Mononuclear cell (primary cell): ENCODE measurements at places on chromosomes 12 and 14. TPM values are rescaled to one million over a fixed set of nuclear protein-coding genes. Genes with fewer than 3 reads are reported as not detected.

The ACRBP gene
- total RNA-seq = 24.1 TPM

The TAS2R7 gene
- total RNA-seq = not detected

The CLEC2A gene
- not detected for total RNA-seq

The ZNF891 gene
- total RNA-seq = 2.5 TPM

The FOXG1 gene
- not detected for total RNA-seq

The FAM90A1 gene
- total RNA-seq = not detected

The ENDOU gene
- not detected for total RNA-seq

The PLXNC1 gene
- total RNA-seq = 40.4 TPM

The CALM1 gene
- total RNA-seq = 718 TPM

The ENO2 gene
- 11.4 TPM for total RNA-seq

The FOXN4 gene
- total RNA-seq = not detected

The DHRS4 gene
- 14.1 TPM for total RNA-seq

The KLRB1 gene
- total RNA-seq = 45.7 TPM

The FAM181A gene
- not detected for total RNA-seq

The ISM2 gene
- total RNA-seq = 0.42 TPM

The GPR135 gene
- total RNA-seq = 0.63 TPM

The DNAI7 gene
- total RNA-seq = 0.10 TPM

The KERA gene
- total RNA-seq = not detected

The EAPP gene
- 124 TPM for total RNA-seq

The C1S gene
- total RNA-seq = 0.84 TPM

The GPR33 gene
- total RNA-seq = not detected

The RTRAF gene
- total RNA-seq = 99.7 TPM

The CLEC12A gene
- 33.7 TPM for total RNA-seq

The CD163L1 gene
- 0.63 TPM for total RNA-seq

The PLEKHD1 gene
- 0.31 TPM for total RNA-seq

The KRT71 gene
- not detected for total RNA-seq

The CNTN1 gene
- not detected for total RNA-seq

The MSI1 gene
- total RNA-seq = not detected

The CLEC4E gene
- total RNA-seq = 25.6 TPM

The LALBA gene
- total RNA-seq = not detected

The KLRD1 gene
- 34.0 TPM for total RNA-seq
